Hair follicle dermal papilla cell (primary cell): ENCODE measurements at places on chromosomes 4 and X. TPM values are rescaled to one million over a fixed set of nuclear protein-coding genes. Genes with fewer than 3 reads are reported as not detected.

CXorf38 gene
- total RNA-seq, result 16.3 and 18.0 TPM in 2 replicates

HOPX gene
- not detected in 2 replicates for total RNA-seq

ARAP2 gene
- 6.7 and 7.0 TPM in 2 replicates for total RNA-seq

ABCG2 gene
- total RNA-seq, result 0.49 and 0.81 TPM in 2 replicates

CXCL8 gene
- total RNA-seq, result 2.1 and 25.8 TPM in 2 replicates

ZNF280C gene
- 10.2 and 10.4 TPM in 2 replicates for total RNA-seq
